NCI-H1417 treated with DMSO at 0.1 percent for 48 hours (cell line): ENCODE measurements at places on chromosomes 7 and 10.

DNA sequence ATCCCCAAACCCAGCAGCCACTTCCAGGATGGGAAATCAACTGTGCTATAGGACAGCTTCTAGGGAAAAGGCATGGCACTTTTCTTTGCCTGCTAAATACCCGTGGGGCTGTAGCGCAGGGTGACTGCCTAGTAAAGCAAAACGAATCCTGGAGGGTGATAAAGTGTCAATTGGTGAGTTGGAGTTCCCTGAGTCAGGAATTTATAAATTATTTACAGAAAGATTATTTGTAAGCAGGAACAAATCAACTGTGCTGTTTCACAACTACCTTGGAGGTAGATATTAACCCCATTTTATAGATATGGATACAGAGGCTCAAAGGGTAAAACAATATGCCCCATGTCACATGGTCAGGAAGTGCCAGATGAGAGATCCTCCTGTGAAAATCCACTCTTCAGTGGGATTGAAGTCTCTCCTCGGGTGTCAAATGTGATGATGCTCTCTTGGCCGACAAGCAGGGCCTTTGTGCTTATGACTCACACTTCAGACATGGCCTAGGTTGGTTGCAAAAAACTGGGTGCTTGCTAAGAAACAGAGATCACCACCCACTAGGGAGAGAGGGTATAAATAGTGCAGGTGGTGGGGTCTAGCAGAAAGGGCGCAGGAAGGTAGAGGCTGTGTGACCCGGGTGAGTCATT lies 383.2 kb upstream of the ZMIZ1 start:
- DNase-seq: no peak

DNA sequence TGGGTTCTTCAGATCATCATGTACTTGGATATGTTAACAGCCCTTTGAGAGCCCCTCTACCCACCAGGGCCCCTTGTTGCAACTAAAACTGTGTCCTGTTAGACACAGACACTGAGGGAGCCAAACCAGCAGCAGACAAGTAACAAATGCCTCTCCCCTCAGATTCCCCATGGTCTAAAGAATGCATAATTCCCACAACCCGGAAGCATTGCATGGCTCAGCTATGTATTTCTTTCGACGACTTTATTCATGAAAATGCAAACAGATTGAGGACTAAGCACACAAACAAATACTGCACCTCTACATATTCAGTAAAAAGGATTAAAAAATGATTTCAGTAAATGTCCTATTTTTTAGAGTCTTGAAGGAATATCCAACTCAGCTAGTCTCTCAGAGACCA lies 70.1 kb upstream of the HECW1 start:
- no peak for DNase-seq

DNA sequence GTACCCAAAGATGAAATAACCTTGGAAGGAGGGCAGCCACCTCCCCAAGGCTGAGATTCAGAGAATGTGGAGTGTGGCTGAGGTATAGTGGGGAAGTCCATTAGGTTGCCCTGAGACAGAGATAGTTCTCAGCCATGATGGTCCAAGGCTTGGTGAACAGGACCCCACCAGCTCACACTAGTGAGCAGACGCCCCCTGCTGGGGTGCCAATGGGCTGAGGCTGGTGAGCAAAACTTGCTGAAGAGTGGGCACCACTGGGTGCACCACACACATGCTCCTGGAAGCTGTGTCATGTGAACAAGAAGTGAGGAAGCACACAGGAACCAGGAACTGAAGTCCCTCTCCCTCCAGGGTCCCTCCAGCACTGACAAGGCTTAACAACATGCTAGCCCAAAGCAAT lies 8.9 kb downstream of the FBXL13 start:
- no peak for DNase-seq

GRCh38 chr7:70615066-70615606 lies 516.8 kb upstream of the GALNT17 start:
- DNase-seq: no peak

- no peak for DNase-seq
Measured at GRCh38 chr7:49486974-49487829, 286.2 kb upstream of the VWC2 start.

- no peak for DNase-seq
Measured at GRCh38 chr7:104328296-104328969, at the start of gene LHFPL3. TSS of gene LHFPL3 (plus strand) at chr7:104328603.

- DNase-seq: no peak
Measured at GRCh38 chr7:22945584-22945983, 68.3 kb downstream of the HYCC1 start.

GRCh38 chr10:103849212-103849877 lies 6.0 kb downstream of the SH3PXD2A start:
- DNase-seq: no peak

GRCh38 chr10:93235686-93236085 lies 162.0 kb downstream of the CYP26A1 start:
- no peak for DNase-seq
